Stimulated activated CD4-positive, alpha-beta T cell treated with anti-CD3 and anti-CD28 coated beads, Interleukin-15, amount 100 ng/mL, for 1 hour (primary cell): ENCODE measurements at places on chromosomes 11 and 22.

- DNase-seq: no peak
Observed at GRCh38 chr22:45670981-45671782, 452 bp upstream of the ATXN10 start.

DNA sequence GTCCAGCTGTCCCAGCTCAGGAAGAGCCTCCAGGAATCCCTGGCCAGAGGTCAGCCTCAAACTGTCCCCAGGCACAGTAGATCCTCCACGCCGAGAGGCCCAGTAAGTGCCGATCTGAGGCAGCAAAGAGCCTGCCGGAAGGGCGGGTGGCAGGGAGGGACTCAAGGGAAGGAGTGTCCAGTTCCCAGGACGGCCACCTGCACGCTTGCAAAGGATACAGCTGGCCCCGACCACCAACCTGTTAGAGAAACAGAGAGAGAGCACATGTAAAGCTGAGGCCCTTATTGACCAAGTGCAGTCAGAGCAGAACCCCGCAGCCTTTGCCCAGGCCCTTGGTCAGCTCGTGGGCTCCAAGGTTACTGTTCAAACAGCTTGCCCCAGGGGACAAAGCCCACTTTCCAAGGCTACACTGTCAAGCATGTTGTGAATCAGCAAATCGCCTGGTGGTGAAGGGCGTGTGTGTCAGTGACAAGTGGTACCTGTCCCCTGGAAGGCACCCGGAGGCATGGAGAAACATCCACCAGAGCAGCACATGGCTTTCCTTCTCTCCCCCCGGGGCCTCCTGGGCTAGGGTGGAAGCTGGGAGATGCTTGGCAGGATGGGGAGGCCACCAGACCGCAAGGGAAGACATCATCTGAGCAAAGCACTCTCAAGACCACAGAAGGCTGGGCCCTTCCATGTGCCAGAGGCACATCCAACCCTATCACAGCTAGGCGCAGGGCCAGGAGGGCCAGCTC is 42.6 kb upstream of the COMT start:
- DNase-seq: no peak

DNA sequence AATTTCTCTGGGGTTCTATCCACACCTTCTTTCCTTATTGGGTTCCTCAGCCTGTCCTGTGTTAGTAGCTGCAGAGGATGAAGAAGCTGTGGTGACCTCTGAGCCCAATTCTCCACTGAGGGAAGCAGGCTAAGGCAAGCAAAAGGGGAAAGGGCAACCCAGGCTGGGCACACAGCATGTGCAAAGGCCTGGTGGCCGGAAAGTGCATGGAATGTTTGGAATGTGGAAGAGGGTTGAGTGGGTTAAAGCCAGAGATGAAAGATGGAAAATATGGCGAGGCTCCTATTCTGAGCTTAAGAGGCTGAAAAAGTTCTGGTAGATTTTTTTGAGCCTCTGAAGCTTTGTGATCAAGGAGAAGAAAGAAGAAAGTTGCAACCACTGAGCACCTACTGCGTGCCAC is 247.1 kb downstream of the MIAT start:
- DNase-seq: no peak

DNA sequence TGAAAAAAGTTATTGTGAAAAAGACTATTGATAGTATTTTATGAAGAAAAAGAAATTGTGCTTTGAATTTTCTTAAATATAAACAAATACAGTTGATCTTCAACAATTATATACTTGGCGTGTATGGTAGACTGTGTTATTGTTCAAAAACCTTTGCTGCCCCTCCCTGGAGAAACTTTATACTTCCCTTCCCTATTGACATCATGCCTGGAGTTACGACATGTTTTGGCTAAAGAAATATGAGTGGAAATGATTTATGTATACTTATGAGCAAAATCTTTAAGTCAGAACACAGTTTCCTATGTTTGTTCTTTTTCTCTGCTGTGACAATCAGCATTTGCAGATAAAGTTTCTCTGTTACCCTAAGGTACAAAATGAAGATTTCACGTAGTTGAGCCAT is 243.8 kb downstream of the TMEM135 start:
- no peak for DNase-seq

- no peak for DNase-seq
Observed at GRCh38 chr22:26229910-26230309, 60.6 kb downstream of the SEZ6L start.

DNA sequence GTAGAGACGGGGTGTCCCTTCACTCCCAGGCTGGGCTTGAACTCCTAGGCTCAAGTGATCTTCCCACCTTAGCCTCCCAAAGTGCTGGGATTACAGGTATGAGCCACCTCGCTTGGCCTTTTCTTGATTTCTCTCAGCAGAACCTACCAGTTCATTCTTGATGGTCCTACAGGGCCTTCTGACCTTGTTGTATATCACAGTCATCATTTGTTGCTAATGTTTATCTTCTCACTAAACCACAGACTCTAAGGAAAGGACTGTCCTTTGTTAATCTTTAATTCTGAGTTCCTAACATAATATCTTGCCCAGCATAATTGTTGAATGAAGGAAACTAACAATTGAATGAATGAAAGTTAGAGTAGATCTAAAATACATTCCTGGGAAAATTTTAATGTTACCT is 22.0 kb upstream of the ZC3H12C start:
- DNase-seq: no peak
